ENCODE measurements at places on chromosomes 7 and 10. TPM values are rescaled to one million over a fixed set of nuclear protein-coding genes. Genes with fewer than 3 reads are reported as not detected.

The GPR22 gene
- not detected for total RNA-seq

The EPDR1 gene
- not detected for total RNA-seq

The GPR26 gene
- total RNA-seq: not detected

The SPOCK2 gene
- total RNA-seq: 1.2 TPM

GRCh38 chr7:72140566-72140965 is 271.6 kb downstream of the CALN1 start:
- no peaks in the 10 kb centered on the region for H3K4me1 ChIP-seq
- H3K27ac ChIP-seq: no peak overlapping the region
- H3K36me3 ChIP-seq: no peaks in the 10 kb centered on the region
- DNase-seq: no peak
- H3K27me3 ChIP-seq: no peaks in the 10 kb centered on the region
- H3K4me3 ChIP-seq: no peak overlapping the region

Data from MCF 10A (cell line).